RCC 7860 (cell line): ENCODE measurements at places on chromosomes 12 and 14.

DNA sequence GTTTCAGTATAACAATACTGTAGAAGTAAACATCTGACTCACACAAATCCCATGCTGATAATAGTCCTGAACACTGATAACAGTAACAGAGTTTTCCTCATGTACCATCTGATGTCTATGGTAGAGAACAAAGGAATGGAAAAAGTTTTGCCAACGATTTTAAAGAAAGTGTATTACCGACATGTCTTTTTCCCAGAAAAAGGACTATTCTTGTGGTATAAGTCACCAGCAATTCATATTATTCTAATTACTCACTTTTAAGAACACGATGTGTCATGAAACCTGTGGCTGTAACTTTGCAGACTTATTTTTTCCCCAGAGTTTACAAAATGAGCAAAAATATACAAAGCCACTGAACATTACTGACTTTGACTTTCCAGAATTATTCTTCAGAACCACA, 40.1 kb upstream of the DCN start:
- DNase-seq, result no peak

DNA sequence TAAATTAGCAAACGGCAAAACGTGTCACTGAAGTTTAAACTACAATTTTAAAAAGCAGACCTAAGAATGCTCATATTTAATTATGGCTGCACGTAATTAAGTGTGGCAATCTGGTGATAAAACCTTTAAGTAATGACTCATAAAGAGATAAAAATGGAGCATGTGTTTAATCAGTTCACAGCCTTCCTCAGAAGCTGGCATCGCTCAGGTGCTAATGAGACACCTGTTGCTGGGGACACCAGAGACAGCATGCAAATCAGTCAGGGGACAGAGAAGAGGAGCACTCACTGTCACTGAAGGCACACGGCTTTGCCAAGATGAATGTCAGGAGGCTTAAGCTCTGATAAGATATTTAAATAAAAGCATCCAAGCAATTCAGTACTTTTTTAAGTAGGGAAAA, 840.3 kb downstream of the GALC start:
- no peak for DNase-seq

GRCh38 chr14:63638493-63638892, 3.2 kb downstream of the WDR89 start:
- no peak for DNase-seq

- DNase-seq, result no peak
These were observed 97.6 kb downstream of the GARIN6 start for GRCh38 chr12:99745121-99745520.

GRCh38 chr14:95686935-95687334, 709 bp downstream of the TCL1B start:
- DNase-seq, result no peak
